Cardiac muscle cell (in vitro differentiated cells and primary cell): ENCODE measurements at places on chromosomes 11 and 22.

GRCh38 chr11:69554849-69555248, 73.4 kb downstream of the LINC01488 start:
- H3K27ac ChIP-seq = no peak overlapping the region
- H3K27me3 ChIP-seq = no peaks in the 10 kb centered on the region
- DNase-seq = peak; percentile 21
- no peaks in the 10 kb centered on the region for H3K36me3 ChIP-seq

- H3K27me3 ChIP-seq = no peaks in the 10 kb centered on the region
- no peak overlapping the region for H3K27ac ChIP-seq
- H3K4me3 ChIP-seq = no peak overlapping the region
- no peak for DNase-seq
These were observed 65.2 kb downstream of the MTNR1B start for GRCh38 chr11:93034723-93035039.

- H3K4me3 ChIP-seq = no peak overlapping the region
- no peaks in the 10 kb centered on the region for H3K4me1 ChIP-seq
- H3K27me3 ChIP-seq = no peaks in the 10 kb centered on the region
These were observed 9.5 kb upstream of the CATSPER1 start for GRCh38 chr11:66035653-66036333.

GRCh38 chr11:45035413-45035812, 84.7 kb upstream of the TP53I11 start:
- no peak overlapping the region for H3K27ac ChIP-seq
- H3K36me3 ChIP-seq = no peaks in the 10 kb centered on the region
- no peaks in the 10 kb centered on the region for H3K4me1 ChIP-seq
- DNase-seq = no peak

DNA sequence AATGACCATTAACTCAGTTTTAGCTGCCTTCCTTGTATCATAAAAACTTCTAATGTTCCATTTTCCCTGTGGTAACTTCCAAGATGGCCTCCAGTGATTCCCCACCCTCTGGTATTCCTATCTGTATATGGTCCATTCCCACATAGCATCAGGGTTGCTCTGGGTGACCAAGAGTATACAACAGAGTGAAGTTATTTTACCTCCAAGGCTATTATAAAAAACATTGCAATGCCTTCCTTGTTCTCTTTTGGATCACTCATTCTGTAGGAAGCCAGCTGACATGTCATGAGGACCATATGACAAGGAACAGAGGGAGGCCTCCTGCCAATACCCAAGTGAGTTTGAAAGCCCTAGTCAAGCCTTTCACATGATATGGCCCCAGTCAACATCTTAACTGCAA, 30.1 kb downstream of the ZNF280B start:
- H3K4me3 ChIP-seq = no peak overlapping the region
- no peaks in the 10 kb centered on the region for H3K27me3 ChIP-seq
- H3K4me1 ChIP-seq = no peaks in the 10 kb centered on the region

DNA sequence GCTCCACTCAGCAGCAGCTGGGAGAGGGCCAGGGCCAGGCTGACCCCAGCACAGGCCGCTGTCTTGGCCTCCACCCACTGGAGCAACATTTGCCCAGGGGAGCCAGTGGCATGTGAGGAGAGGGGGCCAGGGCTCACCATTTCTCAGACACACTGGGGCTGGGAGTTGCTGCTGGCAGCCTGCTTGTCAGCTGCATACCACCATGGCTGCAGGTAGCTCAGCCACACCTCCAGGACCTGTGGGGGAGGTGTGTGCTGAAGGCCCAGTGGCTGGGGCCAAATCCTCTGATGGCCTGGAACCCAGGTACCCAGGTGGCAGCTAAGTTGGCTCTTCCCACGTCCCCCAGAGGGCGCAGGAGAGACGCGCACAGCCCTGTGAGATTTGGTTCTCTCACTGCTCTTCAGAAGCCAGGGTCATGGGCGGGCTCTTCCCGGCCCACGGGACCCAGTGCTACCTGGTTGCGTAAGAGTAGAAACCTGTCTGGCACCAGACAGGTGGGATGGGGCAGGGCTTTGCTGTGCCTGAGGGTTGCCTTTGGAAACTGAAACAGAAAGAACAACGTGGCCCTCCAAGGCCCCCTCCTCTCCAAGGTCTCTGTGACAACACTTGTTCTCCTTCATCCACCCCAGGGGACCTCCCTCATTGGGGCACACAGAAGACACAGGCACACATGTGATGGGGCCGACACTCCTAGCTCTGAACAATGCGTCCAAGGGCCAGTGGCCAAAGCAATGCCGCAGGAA, 98.8 kb downstream of the MED15 start:
- H3K36me3 ChIP-seq = no peaks in the 10 kb centered on the region
- peak; percentile 81 for DNase-seq
- H3K27ac ChIP-seq = no peak overlapping the region
- peaks cover 5% of the 10 kb centered on the region for H3K4me1 ChIP-seq
- H3K4me3 ChIP-seq = no peak overlapping the region
- H3K27me3 ChIP-seq = no peaks in the 10 kb centered on the region

DNA sequence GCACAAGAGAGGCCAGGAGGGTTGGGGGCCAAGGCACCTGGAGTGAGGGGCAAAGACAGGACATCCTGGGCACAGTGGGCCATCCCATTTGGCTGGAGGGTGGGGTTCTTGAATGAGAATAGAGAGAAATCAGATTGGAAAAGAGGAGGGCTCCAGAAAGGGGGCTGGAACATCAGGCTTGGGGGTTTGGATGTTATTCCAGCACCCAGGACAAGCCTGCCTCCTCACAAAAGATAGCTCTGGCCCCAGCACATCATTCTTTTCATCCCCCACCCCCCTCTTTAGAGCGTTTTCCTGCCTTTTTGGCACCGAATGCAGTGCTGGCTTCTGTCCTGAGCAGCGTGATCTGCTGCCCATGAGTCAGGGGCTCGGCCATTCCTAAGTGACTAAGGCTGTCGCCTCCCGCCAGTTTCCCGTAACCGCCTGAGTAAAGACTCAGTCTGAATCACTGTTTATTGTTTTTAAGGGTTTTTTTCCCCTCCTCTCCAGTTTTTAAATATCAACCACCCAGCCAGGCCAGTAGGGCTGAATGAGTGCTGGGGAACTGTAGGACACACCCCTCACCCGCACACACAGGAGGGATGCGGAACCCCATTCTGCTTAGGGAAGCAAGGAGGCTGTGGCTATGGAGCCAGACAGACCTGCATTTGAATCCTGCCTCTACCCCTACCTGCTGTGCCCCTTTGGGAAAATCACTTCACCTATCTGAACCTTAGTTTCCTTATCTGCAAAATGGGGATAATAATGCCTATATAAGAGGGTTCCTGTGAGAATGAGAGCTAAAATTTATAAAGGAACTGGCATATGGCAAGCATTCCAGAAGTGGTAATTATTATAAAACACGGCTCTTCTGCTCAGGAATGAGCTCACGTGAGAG, 32.4 kb upstream of the NAV2 start:
- peak; percentile 97 for DNase-seq
- H3K27me3 ChIP-seq = peaks cover 67% of the 10 kb centered on the region
- H3K4me1 ChIP-seq = no peaks in the 10 kb centered on the region
- no peaks in the 10 kb centered on the region for H3K36me3 ChIP-seq
- no peak overlapping the region for H3K4me3 ChIP-seq

GRCh38 chr11:110621826-110622225, 90.4 kb downstream of the ARHGAP20 start:
- H3K27me3 ChIP-seq = no peaks in the 10 kb centered on the region
- peak; percentile 12 for DNase-seq
- H3K4me1 ChIP-seq = no peaks in the 10 kb centered on the region
- H3K27ac ChIP-seq = no peak overlapping the region
- H3K4me3 ChIP-seq = no peak overlapping the region

DNA sequence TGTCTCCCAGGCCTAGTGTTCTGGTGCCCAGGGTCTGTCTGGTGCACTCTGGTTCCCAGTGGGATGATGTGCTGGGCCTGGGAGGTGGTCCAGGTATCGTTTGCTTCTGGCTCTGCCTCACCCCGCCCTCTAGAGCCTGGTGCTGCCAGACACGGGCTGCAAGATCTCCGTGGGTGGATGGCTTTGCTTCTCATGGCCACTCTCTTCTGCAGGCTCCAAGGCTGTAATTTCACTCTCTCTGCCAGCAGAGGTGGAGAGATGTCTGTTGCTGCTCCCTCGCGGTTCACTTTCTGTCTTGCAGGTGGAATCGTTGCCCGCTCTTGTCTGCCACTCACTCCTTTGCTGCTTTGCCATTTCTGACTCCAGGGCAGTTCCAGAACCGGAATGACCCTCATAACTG, 13.4 kb downstream of the NADSYN1 start:
- H3K27me3 ChIP-seq = no peaks in the 10 kb centered on the region
- no peak overlapping the region for H3K27ac ChIP-seq
- DNase-seq = no peak
- peaks cover 12% of the 10 kb centered on the region for H3K4me1 ChIP-seq
- H3K4me3 ChIP-seq = no peak overlapping the region

GRCh38 chr22:23033116-23033905, 37.0 kb upstream of the GNAZ start:
- H3K27ac ChIP-seq = no peak overlapping the region
- no peaks in the 10 kb centered on the region for H3K27me3 ChIP-seq
- no peaks in the 10 kb centered on the region for H3K36me3 ChIP-seq
- DNase-seq = no peak
- no peaks in the 10 kb centered on the region for H3K4me1 ChIP-seq
- no peak overlapping the region for H3K4me3 ChIP-seq

DNA sequence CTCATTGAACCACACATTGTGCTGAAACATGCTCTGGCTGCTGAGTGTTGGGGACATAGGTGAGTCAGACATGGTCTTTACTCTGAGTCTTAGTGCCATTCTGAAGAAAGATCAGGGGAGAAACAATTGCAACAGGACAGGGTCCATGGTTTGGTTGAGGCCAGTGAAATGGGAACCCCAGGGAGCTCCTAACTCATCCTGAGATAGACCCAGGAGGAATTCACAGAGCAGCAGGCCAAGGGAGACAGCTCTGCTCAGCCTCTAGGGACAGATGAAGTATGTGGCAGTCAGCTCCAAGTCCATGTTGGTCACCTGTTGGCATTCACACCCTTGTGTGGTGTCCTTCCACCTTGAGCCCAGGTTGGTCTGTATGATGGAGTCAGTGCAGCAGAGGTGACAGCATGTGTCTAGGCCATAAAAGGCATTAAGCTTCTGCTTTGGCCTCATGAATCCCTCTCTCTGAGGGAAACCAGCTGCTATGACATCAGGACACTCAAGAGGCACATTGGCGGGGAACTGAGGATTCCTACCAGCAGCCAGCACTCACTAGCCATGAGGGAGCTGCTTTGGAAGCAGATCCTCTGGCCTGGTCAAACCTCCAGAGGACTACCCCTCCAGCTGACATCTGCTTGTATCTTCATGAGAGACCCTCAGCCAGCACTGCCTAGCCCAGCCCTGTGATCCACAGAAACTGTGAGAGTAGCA, 50.3 kb upstream of the MYEOV start:
- no peaks in the 10 kb centered on the region for H3K4me1 ChIP-seq
- no peak overlapping the region for H3K4me3 ChIP-seq
- no peak for DNase-seq

GRCh38 chr11:87137711-87138110, 100.0 kb downstream of the TMEM135 start:
- no peaks in the 10 kb centered on the region for H3K36me3 ChIP-seq
- H3K4me3 ChIP-seq = no peak overlapping the region
- no peaks in the 10 kb centered on the region for H3K27me3 ChIP-seq
- H3K4me1 ChIP-seq = no peaks in the 10 kb centered on the region
- DNase-seq = peak; percentile 74

- peak overlapping the region; percentile 88 for H3K27ac ChIP-seq
- no peaks in the 10 kb centered on the region for H3K27me3 ChIP-seq
- DNase-seq = no peak
- peaks cover 24% of the 10 kb centered on the region for H3K4me1 ChIP-seq
- H3K36me3 ChIP-seq = peaks cover 7% of the 10 kb centered on the region
- no peak overlapping the region for H3K4me3 ChIP-seq
These were observed 2.6 kb upstream of the TCIRG1 start for GRCh38 chr11:68036141-68036716.

DNA sequence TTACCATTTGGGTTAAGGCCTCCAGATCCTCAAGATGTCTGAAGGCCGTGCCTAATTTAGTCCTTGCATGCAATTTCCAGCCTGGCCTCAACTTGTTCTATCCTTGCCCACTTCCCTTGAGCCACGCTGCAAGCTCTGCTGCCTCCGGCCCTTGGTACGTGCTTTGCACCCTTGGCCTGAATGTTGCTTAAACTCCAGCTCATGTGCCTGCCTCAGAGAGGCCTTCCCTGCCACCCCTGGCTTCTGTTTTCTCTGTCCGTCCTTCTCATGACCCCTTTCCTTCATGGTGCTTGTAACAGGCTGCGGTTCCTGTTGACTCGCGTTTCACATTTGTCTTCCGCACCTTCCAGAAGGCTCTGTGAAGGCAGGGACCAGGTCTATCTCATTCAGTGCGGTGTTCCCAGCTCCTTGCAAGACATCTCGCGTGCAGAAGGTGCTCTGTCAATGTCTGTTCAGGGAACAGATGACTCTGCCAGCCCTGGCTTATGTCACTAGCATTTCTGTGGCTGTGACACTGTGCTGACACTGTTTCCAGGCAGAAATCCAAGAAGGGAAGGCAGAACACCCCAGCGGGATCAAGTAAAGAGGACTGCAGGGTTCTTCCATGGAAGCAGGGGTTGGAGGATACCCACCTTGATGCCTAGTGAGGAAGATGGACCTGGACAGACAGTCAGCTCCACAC, 61.8 kb downstream of the FBLN1 start:
- H3K4me1 ChIP-seq = no peaks in the 10 kb centered on the region
- H3K36me3 ChIP-seq = no peaks in the 10 kb centered on the region
- no peak overlapping the region for H3K4me3 ChIP-seq
- no peak overlapping the region for H3K27ac ChIP-seq
- no peak for DNase-seq
- no peaks in the 10 kb centered on the region for H3K27me3 ChIP-seq

GRCh38 chr11:69249311-69250185, 44.4 kb upstream of the MYEOV start:
- DNase-seq = peak; percentile 60
- no peak overlapping the region for H3K27ac ChIP-seq
- peaks cover 24% of the 10 kb centered on the region for H3K27me3 ChIP-seq
- H3K4me1 ChIP-seq = peaks cover 3% of the 10 kb centered on the region

GRCh38 chr11:74670171-74670570, 61.1 kb downstream of the CHRDL2 start:
- H3K27me3 ChIP-seq = no peaks in the 10 kb centered on the region
- H3K4me3 ChIP-seq = no peak overlapping the region
- H3K36me3 ChIP-seq = no peaks in the 10 kb centered on the region
- H3K4me1 ChIP-seq = no peaks in the 10 kb centered on the region
